Cortex of kidney (tissue), 1 donor: ENCODE measurements at places on chromosomes 5 and 9.

DNA sequence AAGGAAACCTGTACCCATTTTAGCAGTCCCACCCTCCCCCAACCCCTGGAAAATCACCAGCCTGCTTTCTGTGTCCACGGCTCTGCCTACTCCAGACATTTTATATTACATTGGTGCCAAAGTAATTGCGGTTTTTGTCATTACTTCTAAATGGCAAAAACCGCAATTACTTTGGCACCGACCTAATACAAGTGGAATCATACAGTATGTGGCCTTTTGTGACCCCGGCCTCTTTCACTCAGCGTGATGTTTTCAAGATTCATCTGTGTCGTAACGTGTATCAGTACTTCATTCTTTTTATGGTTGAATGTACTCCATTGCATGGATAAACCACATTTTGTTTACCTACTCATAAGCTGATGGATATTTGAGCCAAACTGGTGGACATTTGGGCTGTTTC, 9.7 kb upstream of the ORM1 start:
- DNase-seq = no peak

GRCh38 chr9:69195668-69196067, 21.6 kb downstream of the TJP2 start:
- no peak for DNase-seq

- DNase-seq = no peak
These were observed 241.2 kb downstream of the CETN3 start for GRCh38 chr5:90168399-90168798.

- DNase-seq = no peak
These were observed 96.5 kb upstream of the ANKRD55 start for GRCh38 chr5:56329652-56330051.

DNA sequence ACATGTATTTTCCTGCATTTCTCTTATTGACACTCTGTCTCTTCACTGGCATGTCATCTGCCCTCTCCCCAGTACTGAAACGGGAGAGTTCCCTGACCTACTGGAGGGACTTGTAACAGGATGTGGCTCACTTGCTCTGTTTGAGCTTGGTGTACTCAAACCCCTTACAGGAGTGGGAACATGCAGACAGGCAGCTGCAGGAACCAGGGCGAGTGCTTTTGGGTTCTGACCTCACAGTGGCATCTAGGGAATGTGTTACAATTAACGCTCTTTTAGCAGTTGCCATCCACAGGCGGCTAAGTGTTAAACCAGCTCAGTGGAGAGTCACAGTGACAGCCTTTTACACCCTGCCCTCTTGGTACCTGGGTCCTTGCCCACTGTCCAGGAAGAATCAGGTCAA, 300.3 kb upstream of the GRAMD2B start:
- no peak for DNase-seq

DNA sequence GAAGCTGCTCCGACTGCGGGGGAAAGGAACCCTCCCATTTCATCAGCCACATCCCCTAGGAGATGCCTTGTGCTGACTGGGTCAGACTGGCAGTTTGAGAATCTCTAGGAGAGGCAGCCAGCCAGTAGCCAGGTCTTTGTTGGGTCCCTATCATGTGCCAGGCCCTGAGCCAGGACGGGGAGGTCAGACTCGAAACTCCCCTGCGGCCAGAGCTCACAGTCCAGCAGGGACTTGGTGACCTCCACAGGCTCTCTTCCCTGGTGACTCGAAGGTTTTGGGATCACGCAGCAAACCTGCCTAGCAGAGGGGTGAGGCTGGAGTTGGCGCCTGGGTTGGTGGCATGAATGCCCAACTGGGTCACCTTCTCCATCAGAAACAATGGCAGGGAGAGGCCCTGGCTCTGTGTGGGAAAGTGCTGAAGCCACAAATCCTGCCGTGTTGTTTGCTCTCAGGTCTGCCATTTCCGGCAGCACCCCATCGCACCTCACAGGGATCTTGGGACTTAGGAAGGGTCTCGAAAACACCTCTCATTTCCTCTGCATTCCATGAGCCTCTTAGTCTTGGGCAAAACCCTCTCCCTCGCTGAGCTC, 14.4 kb upstream of the ORM1 start:
- no peak for DNase-seq

DNA sequence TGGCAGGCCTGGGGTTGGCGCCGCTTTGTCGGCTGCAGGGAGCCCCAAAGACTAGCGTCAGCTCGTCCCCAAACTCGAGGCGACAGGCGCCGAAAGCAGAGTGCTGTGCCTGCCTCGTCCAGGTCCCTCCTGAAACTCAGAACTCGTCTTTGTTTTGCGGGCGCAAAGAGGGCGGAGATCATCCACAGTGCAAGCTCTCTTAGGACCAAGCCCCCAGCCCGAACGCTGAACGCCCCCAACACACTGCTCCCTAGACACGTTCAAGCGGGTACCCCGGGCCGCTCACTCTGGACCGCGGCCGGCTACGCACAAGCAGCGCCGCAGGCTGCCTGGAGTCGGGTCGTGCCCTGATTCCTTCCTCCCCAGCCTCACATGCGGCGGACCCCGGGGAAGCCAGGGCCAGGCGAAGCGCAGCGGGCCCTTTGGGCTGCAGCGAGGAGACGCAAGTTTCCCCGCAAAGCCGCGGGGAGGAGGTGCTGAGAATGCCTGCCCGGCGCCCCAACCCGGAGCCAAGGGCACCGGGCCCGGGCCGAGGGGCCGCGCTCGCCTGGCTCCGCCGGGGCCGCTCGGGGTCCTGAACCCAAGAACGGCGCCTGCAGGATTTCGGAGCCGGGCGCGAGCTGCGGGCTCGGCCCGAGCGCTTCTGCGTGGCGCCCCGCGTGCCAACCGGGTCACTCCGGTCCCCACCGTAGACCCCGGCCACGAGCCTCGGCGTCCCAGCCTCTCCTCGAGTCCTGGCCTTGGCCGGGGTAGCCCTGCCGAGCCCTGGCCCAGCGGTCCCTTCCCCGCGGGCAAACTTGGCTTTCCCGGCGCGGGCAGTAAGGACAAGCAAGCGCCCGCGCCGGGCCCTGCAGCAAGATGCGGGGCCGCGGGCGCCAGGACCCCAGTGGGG, 738 bp downstream of the FSTL4 start:
- DNase-seq = no peak
